ENCODE measurements at places on chromosomes 2 and 18.

- no peak for DNase-seq
Measured at GRCh38 chr2:71494523-71495155, 41.3 kb downstream of the DYSF start.

- DNase-seq, result no peak
Measured at GRCh38 chr2:112870841-112871835, 34.6 kb upstream of the IL1B start.

DNA sequence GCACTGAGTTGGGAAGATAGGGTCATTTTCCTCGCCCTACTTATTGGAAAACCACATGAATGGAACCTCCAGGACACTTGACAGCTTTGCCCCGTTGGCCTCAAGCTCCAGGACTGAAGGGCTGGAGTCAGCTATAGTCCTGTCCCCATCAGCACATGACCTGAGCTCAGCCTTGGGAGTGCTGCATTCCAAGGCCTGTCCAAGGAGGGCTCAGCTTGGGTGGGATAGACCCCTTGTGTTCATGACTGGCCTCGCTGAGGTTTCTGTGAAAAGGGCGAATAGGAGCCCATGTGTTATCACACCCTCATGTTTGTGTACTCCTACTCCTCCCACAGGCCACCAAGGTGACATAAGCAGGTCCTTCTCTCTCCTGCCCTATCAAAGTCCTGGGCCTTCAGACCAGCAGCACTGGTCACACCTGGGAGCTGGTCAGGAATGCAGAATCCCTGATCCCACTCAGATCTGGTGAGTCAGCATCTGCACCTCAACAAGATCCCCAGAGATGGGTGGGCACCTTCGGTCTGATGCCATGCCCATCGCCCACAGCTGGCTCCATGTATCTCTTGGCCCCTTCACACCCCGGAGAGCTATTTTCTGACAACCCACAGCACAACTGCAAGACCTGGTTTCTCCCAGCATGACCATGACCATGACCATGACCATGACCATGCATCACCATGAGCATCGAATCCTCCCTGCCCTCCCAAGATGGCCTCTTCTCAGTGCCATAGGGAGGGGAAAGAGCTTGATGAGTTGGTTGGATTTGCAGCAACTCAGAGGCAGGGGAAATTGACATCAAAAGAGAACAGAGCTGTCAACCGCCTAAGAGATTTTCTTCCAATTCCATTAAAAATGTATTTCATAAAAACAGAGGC, 83.0 kb upstream of the RAB6C start:
- peak; percentile 2 for DNase-seq

DNA sequence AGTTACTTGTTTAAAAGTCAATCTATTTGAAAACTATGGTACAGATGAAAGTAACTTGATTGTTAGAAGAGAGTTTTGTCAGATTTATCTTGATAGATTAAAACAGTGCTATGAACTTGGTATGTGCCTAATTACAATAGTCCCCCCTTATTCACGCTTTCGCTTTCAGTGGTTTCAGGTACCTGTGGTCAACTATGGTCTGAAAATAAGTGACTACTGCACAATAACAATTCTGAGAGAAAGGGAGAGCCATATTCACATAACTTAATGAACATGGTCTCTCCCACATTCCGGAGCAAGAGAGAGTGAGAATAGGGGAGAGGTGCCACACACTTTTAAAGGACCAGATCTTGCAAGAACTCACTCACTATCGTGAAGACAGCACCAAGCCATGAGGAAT, 13.2 kb upstream of the MAP4K4 start:
- DNase-seq, result no peak

GRCh38 chr2:110655701-110656100, 22.2 kb downstream of the BUB1 start:
- no peak for DNase-seq

DNA sequence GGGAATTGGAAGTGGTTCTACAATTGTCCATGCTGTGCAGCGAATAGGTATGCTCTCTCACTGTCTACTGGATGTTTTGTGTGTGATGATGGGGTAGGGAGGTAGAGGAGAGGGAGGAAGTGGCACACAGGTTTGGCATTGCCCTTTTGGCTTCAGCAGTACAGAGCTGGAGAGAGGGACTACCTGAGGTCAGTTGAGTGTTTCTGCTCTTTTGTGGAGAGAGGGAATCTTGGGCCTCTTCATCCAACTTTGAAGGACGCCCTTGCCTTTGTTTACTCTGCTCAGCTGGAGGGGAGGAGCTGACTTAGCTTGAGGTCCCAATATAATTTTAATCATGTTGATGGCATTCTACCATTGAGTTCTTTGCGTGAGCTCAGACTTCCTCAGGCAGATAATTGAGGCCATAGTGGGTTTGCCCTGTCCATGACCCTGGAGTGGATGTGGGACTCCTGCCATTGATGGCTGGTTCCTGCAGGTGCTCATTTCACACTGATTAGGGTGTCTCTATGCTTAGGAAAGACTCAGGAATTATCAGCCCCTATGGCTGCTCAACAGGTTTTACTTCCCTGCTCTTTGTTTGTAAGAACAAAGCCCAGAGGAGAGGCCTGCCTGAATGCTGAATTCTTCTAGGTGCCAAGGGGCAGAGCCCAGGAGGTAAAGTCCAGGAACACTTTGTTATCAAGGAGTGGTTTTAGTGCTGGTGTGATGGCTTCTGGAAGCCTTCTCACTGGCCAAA, 7.2 kb downstream of the RPIA start:
- no peak for DNase-seq

- DNase-seq, result peak; percentile 18
Measured at GRCh38 chr2:10303181-10303693, 533 bp downstream of the HPCAL1 start.

- DNase-seq, result no peak
Measured at GRCh38 chr2:6290217-6291015, 575.3 kb downstream of the CMPK2 start.

DNA sequence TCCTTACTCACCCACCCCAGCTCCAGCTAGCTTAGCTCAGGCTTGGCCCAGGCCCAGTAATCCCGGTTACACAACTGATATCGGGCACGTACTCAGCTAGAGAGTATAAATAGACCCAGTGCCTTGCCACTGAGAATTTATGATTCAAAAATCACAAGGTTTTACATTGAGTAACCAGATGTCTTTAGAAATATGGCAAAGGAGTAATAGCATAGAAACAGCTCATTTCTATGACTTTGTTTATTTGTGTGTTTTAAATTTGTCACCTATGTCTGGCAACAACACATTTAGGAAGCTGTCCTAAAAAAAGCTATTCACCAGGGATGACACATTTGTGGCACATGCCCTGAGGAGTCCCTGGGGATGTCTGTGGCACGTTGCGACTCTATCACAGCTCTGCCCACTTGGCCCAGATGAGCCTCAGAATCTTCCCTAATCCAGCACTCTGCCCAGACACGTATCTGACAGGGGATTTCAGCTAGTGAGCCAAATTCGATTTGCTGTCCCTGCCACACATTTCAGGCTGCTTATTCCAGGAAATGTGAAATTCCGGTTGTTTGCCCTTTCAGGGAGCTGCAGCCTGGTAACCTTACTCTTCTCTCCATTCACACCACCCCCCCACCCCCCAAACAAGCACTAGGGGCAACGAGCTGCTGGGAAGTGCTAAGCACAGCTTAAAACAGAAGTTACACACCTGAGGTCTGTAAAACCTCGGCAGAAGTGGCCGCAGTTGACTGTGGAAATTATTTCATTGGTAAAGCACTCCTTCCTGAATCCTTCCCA, 85.4 kb upstream of the ZCCHC2 start:
- peak; percentile 52 for DNase-seq

DNA sequence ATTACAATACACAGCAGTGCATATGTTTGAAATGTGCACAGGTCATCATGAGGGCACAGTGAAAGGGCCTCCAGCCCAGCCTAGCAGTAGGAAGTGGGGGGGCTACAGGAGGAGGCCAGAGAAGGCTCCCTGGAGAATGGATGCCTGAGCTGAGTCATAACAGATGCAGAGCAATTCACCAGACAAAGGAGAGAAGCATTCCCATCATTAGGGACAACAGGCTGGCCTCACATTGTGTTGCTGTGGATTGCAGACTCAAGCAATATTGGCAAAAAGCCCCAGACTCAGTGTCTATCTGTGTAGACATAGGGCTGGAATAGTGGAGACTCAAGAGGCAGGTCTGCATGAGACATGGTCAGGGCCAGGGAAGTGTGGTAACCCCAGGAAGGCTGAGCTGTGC, 329.9 kb downstream of the DLGAP1 start:
- DNase-seq, result no peak

DNA sequence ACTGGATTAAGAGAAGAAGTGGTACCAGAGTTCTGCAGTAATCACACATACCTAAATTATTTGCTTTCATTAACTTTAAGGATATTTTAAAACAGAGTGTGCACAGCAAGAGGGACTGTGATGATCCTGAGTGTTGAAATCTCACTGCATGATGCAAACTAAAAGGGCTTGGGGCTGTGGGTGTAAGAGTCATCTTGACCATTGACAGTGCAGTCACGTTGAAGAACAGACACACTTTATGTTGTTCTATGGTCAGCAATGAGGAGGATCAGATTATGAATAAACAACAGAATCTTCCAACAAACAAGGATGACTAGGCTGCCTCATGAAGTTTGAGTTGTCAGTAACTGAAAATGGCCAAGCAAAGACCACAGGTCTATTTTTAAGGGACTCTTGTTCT, 87.2 kb upstream of the GALNT5 start:
- no peak for DNase-seq

- DNase-seq, result no peak
Measured at GRCh38 chr2:100367163-100367562, 44.9 kb upstream of the LONRF2 start.

Data from CD4-positive, alpha-beta T cell (primary cell).